ENCODE measurements at places on chromosomes 3 and 15. TPM values are rescaled to one million over a fixed set of nuclear protein-coding genes. Genes with fewer than 3 reads are reported as not detected.

DNA sequence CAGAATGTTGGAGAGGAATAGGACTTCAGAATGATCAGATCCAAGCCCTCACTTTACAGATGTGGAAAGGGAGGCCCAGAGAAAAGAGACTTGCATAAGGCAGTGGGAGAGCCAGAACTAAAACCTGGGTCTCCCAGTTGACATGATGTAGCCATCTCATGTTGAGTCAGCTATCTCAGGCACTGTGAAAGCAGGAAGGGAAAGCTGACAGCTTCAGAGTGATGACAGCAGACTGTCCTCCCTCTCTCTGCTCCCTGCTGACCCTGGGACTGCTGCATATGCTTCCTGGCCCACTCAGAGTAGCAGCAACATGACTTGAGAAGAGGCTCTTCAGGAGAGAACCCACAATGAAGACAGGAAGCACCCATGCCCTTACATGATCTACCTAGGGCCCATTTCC is 14.7 kb downstream of the FHIT start:
- no peak for DNase-seq

DNA sequence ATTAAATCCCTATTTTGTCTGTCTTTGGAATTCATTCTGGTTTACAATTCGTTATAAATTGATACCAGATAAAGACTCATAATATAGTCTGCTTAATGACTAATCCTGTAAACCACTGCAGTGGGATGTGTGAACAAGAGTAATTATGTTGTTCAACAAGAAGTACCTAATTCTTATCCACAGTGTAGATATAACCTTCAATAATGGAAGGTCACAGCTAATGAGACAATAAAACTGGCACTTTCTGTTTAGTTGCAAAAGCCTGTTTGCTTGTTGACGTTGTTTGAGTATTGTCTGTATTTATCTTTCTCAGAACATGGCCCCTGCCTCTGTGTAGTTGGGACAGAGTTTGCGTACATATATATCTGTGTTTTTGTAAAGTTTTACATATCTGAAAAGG is 26.7 kb downstream of the PIAS1 start:
- DNase-seq: no peak

DNA sequence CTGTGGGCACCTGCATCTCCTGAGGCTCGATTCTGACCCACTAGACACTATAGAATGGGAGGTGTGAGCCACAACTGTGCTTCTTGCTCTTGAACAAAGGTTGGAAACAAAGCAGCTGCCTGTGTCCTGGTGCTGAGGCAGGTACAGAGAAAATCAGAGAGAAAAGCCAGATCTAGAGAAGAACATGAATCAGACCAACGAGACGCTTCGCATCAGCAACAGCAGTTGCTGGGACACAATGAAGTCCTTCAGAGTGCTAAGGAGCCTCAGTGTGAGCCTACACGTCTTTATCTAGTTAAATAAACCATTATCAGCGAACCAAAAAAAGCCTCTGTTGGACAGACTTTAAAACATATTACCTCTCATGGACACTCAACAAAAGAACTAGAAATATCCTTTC is 86.3 kb upstream of the MEX3B start:
- DNase-seq: no peak

The CEMIP gene
- 0.60 TPM for total RNA-seq

GRCh38 chr3:99418709-99419108 is 219.7 kb upstream of the COL8A1 start:
- DNase-seq: no peak
